ENCODE measurements at places on chromosomes 13 and 19.

DNA sequence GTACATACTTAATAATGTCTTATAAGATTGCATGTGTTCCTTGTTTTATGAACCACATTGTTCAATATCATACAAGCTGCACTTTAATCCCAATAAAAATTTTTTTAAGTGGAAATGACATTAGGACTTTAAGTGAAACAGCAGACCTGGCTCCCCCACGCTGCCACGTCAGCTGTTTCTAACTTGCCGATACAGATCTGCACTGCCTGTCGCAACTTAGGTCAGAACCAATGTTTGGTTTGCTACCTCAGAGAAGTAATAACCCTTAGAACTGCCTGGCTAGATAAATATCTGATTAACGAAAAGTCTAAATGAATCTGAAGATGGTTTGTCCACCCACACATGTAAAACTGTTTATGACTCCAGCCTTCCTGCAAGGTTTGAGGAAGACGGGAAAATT lies 327.5 kb upstream of the DACH1 start:
- DNase-seq = no peak

GRCh38 chr13:34900288-34900739 lies 41.8 kb upstream of the NBEA start:
- DNase-seq = no peak

GRCh38 chr13:21478881-21479808 lies 20.0 kb upstream of the ZDHHC20 start:
- DNase-seq = no peak

DNA sequence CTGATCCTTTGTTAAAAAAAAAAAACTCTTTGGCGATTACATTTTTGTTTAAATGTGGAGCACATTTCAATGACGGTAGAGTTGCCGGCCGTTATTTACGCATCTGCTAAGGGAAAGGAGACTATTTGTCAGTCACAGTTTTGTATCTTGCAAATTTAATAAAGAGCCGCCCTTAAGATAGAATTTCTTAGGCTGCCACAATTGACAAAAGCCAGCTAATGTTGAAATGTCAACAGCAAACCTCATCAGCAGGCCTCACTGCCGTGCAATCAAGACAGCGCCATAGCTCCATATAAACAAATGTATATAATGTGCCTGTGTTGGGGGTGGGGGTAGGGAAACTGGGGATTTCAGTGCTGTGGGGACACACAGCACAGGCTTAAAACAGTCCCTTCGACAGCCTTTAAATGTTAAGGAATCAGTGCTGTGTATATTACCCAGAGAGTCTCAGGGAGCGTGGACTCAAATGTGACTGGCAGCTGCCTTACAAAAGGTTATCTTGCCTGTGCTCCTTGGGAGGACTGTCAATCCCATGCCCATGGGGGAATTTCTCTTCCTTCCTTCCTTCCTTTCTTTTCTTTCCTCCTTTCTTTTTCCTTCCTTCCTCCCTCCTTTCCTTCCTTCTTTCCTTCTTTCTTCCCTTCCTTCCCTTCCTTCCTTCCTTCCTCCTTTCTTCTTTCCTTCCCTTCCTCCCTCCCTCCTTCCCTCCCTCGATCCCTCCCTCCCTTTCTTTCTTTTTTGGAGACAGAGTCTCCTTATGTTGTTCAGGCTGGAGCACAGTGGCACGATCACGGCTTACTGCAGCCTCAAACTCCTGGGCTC lies 108.0 kb downstream of the URI1 start:
- DNase-seq = no peak

All from activated T-cell treated with anti-CD3 and anti-CD28 coated beads, Interleukin-2, amount 50 U/mL, for 1 hour (primary cell).